ENCODE measurements at places on chromosomes 1 and 21. TPM values are rescaled to one million over a fixed set of nuclear protein-coding genes. Genes with fewer than 3 reads are reported as not detected.

The MSH4 gene
- total RNA-seq = 0.50 TPM

The MARK1 gene
- total RNA-seq = not detected

The RSPH1 gene
- total RNA-seq = not detected

The OR2AK2 gene
- total RNA-seq = not detected

The ZNF687 gene
- total RNA-seq = 26.5 TPM

The INSRR gene
- 0.07 TPM for total RNA-seq

The LCE1F gene
- not detected for total RNA-seq

The LCE1E gene
- total RNA-seq = not detected

The PODN gene
- total RNA-seq = not detected

The C8B gene
- total RNA-seq = not detected

The OR2T11 gene
- not detected for total RNA-seq

All from CD8-positive, alpha-beta memory T cell (primary cell).